ENCODE measurements at places on chromosomes 2 and 18.

DNA sequence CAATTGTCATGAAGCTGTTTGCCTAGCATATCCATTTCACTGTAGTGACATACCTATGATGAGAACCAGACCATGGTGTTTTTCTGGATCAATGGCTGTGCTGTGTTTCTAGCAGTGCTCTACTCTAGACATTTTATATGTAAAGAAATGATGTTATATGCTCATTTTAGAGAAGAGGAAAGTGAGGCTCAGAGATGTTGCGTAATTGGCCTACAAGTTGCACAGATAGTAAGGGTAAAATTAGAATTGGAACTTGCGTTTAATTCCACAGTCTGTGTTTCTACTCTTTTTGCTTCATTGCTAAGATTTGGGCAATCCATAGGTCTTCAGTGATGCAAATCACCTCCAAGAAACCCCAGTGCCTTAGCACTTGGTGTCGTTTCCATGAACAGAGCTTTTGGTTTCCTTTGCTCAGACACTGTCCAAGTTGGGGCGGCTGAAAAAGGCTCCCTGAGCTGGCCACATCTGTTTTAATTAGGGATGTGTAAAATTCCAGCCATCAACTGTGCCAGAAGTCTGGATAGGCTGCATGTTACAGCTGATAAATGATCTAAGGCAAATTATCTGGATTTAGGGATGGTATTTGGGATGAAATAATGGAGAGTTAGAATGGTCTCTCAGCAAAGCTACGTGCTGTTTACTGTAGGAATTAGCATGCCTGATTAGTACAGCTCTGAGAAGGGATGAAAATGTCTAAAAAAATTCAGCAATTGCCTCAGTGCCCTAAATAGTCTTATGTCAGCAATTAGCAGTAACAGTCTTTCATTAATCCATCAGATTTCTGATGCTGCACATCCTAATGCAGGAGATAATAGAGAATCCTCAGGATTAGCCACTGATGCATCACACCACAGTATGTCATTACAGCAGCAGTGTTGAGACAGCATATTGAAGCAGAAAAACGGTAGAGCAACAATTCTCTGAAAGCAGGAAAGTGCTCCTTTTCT, 65.3 kb downstream of the PTPRM start:
- DNase-seq = no peak

- no peak for DNase-seq
Measured at GRCh38 chr2:147365622-147366021, 479.2 kb upstream of the ACVR2A start.

GRCh38 chr2:108370080-108370479, 7.7 kb upstream of the SULT1C4 start:
- DNase-seq = peak; percentile 23

- DNase-seq = peak; percentile 25
Measured at GRCh38 chr2:241865957-241866789, 3.4 kb upstream of the RTP5 start.

DNA sequence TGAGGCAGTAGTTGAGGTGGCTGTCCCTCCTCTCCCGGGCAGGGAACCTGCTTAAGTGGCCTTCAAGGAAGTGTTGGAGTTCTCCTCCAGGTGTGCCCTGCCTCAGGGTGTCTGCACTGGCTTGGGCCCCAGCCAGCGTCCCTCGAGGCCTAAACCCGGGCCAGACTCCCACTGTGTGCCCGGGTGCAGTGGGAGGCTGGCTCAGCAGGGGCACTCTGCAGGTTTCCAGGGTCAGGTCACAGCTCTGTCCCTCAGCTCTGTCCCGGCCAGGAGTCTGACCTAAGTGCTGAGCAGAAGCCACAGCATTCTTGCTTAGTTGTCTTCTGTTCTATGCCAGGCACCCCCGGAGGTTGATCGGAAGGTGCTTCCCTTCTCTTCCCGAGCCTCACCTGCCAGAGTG, 69.0 kb upstream of the OTOS start:
- DNase-seq = no peak

All from fibroblast of upper back skin (primary cell).